Right cardiac atrium (tissue), 5 donors: ENCODE measurements at places on chromosomes 5 and 9.

DNA sequence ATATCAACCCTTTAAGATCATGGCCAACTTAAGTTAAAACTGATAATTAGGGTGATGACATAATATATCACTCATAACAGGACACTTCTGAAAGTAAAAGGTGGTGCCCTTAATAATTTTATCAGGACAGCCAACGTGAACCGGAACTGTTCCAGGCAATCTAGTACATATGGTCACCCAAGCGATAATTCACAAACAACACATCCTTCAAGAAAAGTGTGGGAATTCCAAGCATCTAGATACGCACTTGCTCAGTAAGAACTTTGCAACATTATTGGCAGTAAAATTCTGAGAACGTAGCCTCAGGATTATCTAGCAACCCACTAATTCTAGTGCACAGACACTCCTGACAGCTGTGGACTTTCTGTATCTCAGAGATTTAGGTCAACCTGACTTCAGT lies 85.7 kb downstream of the ALDH7A1 start:
- no peak for DNase-seq

DNA sequence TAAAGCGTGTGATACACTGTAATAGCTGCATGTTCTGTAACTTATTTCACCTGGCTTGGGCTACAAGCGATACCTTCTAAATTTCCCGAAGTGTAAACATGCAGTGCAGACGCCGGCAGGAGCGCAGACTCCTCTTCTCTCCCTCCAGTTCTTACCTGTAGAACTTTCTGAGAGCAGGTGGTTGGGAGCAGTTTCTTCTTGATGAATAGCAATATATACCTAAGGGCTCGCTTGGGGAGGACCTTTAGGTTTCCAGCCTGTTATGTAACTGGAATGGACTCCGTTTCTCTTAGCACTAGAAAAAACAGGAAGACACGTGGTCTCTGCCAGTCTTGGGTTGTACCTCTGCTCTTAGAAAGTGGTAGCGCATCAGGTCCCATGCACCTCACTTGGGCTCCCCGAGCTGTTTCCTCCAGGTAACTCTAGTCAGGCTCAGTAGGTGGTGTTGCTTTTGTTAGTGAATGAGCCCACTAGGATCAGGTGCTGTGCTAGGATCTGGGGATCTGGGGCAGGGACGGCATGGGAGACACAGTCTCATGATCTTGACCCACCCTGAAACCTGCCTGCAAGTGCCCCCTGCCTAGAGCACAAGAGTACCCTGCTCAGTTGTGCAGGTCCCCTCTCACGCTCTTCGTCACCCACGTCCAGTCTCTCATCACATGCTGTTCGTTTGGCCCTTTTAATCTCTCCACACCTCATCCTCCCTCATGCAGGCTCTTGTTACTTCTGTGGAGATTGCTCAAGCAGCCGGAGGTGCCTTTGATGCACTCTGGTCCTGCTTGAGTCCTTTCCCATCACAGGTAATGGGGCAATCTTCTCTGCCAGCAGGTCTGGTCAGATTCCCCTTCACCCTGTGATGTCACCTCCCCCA lies 2.8 kb downstream of the TENT4A start:
- no peak for DNase-seq

DNA sequence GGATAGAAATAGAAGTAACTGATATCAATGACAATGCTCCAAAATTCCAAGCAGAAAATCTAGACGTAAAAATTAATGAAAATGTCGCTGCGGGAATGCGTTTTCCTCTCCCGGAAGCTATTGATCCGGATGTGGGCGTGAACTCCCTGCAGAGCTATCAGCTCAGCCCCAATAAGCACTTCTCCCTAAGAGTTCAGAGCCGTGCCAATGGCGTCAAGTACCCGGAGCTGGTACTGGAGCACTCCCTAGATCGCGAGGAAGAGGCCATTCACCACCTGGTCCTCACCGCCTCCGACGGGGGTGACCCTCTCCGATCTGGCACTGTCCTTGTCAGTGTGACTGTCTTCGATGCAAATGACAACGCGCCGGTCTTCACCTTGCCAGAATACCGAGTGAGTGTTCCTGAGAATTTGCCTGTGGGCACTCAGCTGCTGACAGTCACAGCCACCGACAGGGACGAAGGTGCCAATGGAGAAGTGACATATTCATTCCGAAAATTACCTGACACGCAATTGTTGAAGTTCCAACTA lies 818 bp downstream of the PCDHGA10 start:
- no peak for DNase-seq

DNA sequence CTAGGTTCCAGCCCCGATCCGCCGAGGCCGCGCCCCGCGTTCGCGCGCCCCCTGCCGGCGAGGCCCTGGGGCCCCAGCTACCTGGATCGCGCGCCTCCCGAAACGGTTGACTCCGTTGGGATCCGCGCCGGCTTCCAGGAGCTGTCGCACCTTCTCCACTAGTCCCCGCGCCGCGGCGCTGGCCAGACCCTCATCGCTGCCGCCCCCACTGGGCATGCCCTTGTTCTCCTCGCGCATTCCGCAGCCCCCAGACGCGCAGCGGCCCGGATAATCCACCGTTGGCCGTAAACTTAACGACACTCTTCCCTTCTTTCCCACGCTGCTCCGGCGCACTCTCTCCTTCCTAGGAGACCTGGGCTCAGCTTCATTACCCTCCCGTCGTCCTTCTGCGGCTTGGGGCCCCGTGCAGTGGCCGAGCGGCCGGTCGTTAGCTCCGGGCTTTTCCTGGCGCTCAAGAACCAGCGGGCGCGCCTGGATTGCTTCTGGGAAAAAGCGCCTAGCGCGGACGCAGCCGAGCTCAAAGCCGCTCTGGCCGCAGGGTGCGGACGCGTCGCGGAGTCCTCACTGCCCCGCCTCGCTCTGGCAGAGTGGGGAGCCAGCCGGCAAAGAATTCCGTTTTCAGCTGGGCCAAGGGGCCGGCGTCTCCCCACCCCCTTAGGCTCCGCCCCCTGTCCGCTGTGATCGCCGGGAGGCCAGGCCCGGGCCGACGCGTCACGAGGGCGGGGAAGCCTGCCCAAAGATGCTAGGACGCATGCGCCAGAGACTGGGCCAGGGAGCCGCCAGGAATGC lies at the start of gene CDKN2B:
Gene CDKN2B (minus strand): TSS at position 589 of the 789 bp plus-strand sequence. CDS start 352 bp downstream, at position 237.
- DNase-seq, result peak; percentile 98

DNA sequence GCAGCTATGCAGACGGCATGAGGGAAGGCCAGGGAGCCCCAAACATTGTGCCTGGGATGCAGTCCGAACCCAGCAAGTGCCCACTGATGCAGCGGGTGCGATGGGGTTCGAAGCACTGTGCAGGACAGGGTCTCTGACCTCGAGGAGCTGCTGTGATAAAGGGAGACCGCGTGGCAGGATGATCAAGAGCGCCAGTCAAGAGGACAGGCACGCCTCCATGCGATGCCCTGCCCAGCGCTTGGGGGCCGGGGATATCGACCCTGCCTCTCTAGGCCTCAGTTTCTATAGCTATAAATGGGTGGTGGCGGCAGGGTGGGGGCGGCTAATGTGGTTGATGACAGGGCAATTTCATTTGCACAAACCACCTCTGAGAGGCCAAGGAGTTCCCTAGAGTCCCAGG lies 84.7 kb upstream of the BARHL1 start:
- DNase-seq, result no peak

DNA sequence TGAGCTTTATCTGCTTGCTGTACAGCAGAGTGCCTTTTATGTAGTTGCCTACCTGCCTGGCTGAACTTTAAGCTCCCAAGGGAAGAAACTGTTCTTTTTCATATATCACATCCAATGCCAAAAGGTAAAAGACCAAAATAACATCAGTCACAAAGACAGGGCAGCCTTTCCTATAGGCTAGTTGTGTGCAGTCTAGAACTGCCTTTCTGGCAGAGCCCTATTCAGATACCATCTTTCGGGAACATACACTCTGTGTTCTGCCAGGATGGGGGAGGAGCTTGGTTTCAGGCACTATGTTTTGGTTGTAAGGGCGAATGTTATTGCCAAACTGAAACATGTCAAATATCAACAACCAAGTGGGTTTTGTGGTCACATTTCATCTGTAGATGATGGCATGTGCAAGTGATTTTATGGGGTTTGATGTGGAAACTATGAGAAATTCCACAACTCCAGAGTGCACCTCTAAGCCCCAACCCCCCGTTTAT lies 314.5 kb downstream of the ADGRV1 start:
- no peak for DNase-seq
